ENCODE measurements at places on chromosomes 2 and 18.

DNA sequence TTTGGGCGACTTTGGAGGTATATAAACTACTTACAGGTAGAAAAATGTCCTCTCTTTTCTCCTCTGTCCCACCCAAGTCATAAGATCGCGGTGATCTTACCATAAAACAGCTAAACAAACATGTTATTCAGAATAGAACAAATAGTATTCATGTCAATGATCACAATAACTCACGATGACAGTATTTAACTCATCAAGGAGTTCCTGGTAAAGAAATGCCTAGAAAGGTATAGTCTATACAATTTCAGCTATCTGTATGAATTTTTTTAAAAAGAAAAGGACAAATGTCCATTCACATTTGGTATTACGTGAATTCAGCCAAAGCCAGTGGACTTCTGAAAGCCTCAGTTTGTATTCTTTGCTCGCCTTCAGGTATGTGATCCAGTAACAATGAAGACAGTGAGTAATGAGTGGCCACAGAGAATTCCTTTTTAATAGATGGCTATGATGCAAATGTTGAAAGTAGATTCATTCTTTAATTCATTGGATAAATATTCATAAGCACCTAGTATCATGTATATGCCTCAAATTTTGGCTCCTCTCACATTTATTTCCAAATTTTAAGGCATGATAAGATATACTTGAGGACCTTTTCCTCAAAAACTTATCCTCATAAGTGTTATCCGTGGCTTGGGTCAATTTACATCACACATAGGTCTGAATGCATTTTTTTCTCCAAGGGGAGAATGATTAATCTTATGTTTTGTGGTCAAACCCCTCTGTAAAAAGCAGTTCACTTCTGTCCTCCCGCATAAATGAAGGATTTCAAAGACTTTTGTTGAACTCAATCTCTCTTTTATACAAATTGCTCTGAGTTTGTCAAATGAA is 20.3 kb downstream of the ABCB11 start:
- DNase-seq: no peak

- no peak for DNase-seq
These were observed 131.3 kb downstream of the TPO start for GRCh38 chr2:1544478-1545069.

- DNase-seq: no peak
These were observed 3.9 kb upstream of the MYCN start for GRCh38 chr2:15936277-15937104.

GRCh38 chr2:228446734-228447133 is 265.2 kb upstream of the SPHKAP start:
- DNase-seq: no peak

DNA sequence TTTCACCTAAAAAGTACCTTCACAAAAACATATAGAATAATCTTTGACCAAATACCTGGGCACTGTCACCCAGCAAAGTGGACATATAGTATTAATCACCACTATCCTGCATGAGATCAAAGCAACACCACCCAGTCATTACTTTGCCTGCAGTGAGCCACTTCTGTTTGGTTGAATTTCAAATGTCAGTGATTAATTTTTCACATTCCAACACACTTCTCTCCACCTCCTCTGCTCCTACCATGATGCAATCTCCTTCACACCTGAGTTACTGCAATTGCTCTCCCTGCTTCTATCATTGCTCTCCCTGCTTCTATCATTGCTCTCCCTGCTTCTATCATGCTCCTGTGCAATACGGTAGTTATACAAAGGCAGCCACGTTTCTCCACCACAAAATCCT is 106.1 kb upstream of the NETO1 start:
- no peak for DNase-seq

DNA sequence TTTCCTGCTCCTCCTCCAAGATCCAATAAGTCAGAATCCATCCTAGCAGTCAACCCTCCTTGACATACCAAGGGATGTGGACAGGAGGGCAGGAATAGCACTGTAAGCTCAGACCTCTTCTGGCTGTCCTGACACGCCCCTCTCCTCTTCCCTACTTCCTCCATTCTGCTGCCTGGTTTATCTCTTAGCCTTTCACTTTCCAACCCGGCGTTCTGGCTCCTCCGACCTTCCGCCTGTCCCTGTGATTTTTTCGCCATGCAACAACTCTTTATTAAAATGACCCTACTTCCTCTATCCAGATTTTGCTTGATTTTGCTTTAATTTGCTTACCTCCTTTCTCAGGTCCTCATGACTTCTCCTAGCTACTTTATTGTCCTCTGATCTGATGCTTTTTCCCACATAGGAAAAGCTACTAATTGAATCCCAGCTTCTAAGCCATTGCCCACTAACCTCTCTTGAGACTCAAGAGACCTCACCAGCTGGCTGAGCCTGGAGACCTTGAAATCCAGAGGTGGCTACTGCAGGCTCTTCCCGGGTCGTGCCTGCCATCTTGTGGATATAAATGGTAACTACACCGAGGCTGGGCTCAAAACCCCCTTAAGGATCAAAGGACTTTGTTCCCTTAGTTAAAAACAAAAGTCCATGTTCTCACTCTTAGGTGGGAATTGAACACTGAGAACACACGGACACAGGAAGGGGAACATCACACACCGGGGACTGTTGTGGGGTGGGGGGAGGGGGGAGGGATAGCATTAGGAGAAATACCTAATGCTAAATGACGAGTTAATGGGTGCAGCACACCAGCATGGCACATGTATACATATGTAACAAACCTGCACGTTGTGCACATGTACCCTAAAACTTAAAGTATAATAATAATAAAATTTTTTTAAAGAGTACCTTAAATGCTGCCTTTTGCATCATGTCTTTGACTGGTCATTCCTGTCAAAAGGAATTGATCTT is 139.4 kb downstream of the AKAIN1 start:
- DNase-seq: peak; percentile 37

GRCh38 chr2:191946471-191947182 is 99.7 kb upstream of the CAVIN2 start:
- DNase-seq: no peak

DNA sequence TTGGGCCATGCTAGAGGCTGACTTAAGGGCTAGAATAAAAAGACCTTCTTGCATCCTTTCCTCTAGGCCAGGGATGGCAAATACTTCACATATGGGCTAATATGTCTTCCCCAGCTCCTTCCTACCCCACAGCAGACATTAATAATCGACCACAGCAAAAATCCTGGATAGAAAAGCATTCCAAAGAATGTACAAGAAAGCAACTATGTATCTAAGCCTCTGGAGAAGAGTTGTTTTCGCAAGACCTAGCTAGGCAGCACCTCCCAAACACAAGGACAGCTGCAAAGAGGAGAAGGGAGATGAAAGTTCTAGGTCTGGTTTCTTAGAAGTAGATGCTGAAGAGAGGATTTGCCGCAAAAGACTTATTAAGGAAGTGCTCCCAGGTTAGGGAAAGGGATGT is 372.6 kb downstream of the SLC4A3 start:
- DNase-seq: no peak

DNA sequence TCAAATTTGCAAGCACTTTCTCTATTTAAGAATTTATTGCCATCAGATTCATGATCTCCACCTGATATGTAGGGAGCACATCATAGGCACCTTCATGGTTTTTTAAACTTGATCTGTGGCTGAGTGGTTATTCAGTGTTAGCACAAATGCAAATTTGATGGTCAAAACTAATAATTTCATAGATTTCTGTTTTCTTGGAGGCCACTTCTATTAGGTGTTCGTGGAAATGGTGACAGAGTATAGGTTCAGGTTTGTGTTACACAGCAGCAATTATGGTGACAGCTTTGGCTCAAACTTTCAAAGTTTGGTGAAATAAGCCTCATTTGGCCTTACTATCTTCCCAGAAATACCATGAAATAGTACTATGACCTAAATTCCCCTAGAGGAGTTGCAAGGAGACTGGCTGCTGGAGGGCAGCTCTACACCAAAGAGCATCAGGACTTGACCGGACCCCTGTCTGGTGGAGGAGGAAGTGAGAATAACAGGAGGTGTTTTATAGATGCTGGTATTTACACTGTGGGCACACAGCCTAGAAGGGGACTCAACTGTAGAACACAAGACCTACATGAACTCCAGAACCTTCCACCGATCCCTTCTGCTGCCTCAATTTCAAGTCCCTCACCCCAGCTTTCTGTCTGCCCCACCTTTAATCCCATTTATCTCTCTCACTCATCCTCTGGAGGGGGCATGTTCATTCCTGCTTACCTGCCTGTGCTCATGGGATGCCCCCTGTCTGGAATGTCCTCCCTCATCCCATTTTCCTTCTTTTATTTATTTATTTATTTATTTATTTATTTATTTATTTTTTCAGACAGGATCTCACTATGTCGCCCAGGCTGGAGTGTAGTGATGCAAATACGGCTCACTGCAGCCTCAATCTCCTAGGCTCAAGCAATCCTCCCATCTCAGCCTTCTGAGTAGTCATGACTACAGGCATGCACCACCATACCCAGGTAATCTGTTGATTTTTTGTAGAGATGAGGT is 132.9 kb upstream of the SIX2 start:
- no peak for DNase-seq

GRCh38 chr2:47134386-47135090 is 20.6 kb downstream of the STPG4 start:
- DNase-seq: no peak

- DNase-seq: no peak
These were observed 45.0 kb downstream of the CYRIA start for GRCh38 chr2:16620590-16620989.

- no peak for DNase-seq
These were observed 663.3 kb upstream of the CHAC2 start for GRCh38 chr2:53104263-53104662.

- no peak for DNase-seq
These were observed 236.5 kb downstream of the TPGS2 start for GRCh38 chr18:36592282-36592681.

GRCh38 chr2:231191896-231192872 is 6.2 kb upstream of the ARMC9 start:
- no peak for DNase-seq

GRCh38 chr2:104834431-104835153 is 19.3 kb upstream of the POU3F3 start:
- DNase-seq: no peak

GRCh38 chr2:2824588-2824987 is 493.5 kb upstream of the MYT1L start:
- DNase-seq: no peak

GRCh38 chr2:12031866-12032265 is 285.4 kb downstream of the LPIN1 start:
- DNase-seq: no peak

DNA sequence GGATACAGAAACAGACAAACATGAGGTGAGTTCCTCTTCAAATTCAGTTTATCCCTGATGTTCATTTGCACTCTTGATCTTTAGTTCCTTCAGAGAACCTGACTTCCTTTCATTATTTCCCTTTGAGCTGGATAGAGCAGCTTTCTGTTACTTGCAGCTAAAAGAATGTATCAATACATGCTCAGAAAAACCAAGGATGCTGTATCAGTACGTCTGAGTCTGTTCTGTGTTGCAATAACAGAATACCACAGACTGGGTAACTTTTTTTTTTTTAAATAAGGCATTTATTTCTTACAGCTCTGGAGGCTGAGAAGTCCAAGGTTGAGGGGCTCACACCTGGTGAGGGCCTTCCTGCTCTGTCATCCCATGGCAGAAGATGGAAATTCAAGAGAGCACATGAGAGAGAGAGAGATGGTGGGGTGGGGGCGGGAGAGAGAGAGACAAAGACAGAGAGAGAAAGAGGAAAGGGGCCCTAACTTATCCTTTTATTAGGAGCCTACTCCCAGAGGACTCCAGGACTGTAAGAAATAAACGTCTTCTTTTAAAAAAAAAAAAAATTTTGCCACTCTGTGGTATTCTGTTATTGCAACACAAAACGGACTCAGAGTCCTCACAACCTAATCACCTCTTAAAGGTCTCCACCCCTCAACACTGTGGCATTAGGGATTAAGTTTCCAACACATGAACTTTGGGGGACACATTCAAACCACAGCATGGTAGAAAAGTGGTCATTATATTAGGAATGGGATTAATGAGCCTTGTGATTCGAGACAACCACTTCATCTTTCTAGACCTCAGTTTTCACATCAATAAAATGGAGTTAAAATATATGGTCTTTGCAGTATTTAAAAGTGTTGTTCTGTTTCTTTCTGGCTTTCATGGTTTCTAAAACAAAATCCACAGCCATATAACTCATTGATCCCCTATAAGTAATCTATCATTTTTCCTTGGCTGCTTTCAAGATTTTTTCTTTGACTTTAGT is 18.4 kb upstream of the SELENOI start:
- no peak for DNase-seq

GRCh38 chr2:182207049-182207746 is 219.6 kb downstream of the PDE1A start:
- DNase-seq: no peak

DNA sequence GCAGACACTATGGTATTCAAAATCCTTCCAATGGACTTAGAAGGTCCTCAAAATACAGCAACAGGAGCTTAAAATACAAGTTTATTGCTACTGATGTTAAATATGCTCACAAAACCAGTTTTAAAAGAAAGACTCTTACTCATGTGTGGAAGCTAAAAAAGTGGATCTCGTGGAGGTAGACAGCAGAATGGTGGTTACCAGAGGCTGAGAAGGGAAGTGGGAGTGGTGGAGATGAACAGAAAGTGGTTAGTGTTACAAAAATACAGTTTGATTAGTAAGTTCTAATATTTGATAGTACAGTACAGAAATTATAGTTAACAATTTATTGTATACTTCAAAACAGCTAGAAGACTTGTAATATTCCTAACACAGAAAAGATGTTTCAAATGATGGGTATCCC is 12.1 kb downstream of the ADAM17 start:
- no peak for DNase-seq

DNA sequence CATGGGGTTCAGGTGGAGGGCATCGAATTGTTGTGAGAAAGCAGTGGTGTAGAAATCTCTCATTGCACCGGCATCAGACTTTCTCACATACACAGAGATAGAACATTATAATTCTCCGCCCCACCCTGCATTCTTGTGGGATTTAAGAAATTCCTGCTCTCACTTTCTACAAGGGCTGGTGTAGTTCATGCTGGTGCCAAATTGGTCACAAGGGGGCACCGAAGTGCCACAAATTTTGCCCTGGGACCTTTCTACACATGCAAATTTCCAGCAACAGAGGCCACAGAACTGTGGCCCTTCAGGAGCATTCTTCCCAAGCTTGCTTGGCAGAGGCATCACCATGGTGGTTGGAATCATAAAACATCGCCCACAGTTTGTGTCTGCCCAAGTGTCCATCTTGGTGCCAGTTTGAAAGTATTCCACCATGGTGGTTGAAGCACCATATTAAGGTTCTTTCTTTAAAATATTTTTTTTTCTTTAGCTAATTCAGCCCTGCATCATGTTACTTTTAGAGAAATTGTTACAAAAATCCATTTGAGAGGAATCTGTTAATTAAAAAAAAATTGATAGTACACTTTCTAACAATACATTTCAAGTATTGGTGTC is 521.2 kb upstream of the FANCL start:
- peak; percentile 2 for DNase-seq

DNA sequence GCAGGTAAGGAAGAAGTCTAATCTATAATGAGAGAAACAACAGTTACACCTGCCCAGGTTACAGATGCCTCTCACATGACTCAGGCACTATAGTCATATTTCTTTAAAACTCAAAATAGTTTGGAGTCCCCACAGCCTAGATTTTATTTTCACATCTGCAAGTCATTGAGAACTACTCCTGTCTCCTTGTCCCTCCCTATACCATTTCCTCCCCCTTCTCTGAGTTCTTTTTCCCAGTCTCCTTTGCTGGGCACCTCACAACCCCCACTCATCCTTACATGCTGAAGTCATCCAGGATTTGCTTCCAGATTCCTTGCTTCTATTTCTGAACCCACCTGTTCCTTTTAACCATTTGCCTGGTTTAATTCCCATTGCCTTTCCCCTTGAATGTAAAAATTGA is 73.1 kb upstream of the KCNE4 start:
- no peak for DNase-seq

GRCh38 chr18:59219672-59220163 is at the start of gene GRP:
Gene GRP, plus strand, starts transcription at chr18:59220158. Its CDS starts 108 bp downstream, at chr18:59220266.
- DNase-seq: no peak

- no peak for DNase-seq
These were observed 49.8 kb downstream of the PIAS2 start for GRCh38 chr18:46867367-46868143.

Data from stimulated activated CD4-positive, alpha-beta T cell treated with anti-CD3 and anti-CD28 coated beads, Interleukin-4, amount 100 ng/mL, for 1 hour (primary cell).